ENCODE measurements at places on chromosomes 4 and X. TPM values are rescaled to one million over a fixed set of nuclear protein-coding genes. Genes with fewer than 3 reads are reported as not detected.

The CENPE gene
- total RNA-seq = 0.40 TPM

The NEIL3 gene
- not detected for total RNA-seq

The ASB11 gene
- total RNA-seq = 94.5 TPM

The FGFBP2 gene
- total RNA-seq = 2.0 TPM

The CHIC2 gene
- total RNA-seq = 8.6 TPM

The CT45A5 gene
- not detected for total RNA-seq

The CENPVL1 gene
- not detected for total RNA-seq

The NSG1 gene
- 6.8 TPM for total RNA-seq

The GSX2 gene
- not detected for total RNA-seq

The SORCS2 gene
- total RNA-seq = 1.2 TPM

The HS3ST1 gene
- total RNA-seq = 1.2 TPM

The LAMP2 gene
- total RNA-seq = 49.2 TPM

The PCDH7 gene
- 18.7 TPM for total RNA-seq

The INTS6L gene
- total RNA-seq = 2.4 TPM

The NHS gene
- total RNA-seq = 1.2 TPM

The ZNF141 gene
- 7.1 TPM for total RNA-seq

The PLP1 gene
- total RNA-seq = 10.0 TPM

The CXCL13 gene
- not detected for total RNA-seq

The RAB33A gene
- 0.24 TPM for total RNA-seq

The DUSP21 gene
- total RNA-seq = not detected

The PARM1 gene
- total RNA-seq = 65.2 TPM

The MAGEA1 gene
- not detected for total RNA-seq

The RAB41 gene
- not detected for total RNA-seq

The CXCL5 gene
- 0.11 TPM for total RNA-seq

The PABPC5 gene
- total RNA-seq = 0.48 TPM

The GCNA gene
- 2.2 TPM for total RNA-seq

The SASH3 gene
- total RNA-seq = 2.2 TPM

The CDS1 gene
- total RNA-seq = 0.19 TPM

The MAP7D2 gene
- 0.40 TPM for total RNA-seq

The APELA gene
- not detected for total RNA-seq

The TMEM47 gene
- total RNA-seq = 31.5 TPM

The NPY2R gene
- total RNA-seq = not detected

The PDCL2 gene
- total RNA-seq = not detected

The OCIAD1 gene
- total RNA-seq = 121 TPM

The HSFX4 gene
- total RNA-seq = not detected

The NDP gene
- not detected for total RNA-seq

The CXCL8 gene
- not detected for total RNA-seq

The MTCP1 gene
- total RNA-seq = 59.2 TPM

The HERC3 gene
- total RNA-seq = 49.7 TPM

The PWWP3B gene
- 9.2 TPM for total RNA-seq

The NUDT11 gene
- total RNA-seq = not detected

The CLIC2 gene
- 10.7 TPM for total RNA-seq

The TRPC3 gene
- 0.13 TPM for total RNA-seq

The NWD2 gene
- 0.03 TPM for total RNA-seq
